ENCODE measurements at places on chromosomes 3 and 15. TPM values are rescaled to one million over a fixed set of nuclear protein-coding genes. Genes with fewer than 3 reads are reported as not detected.

The ALDH1A3 gene
- 17.5 TPM for total RNA-seq

The EPHB3 gene
- total RNA-seq: 23.7 TPM

The TLR9 gene
- total RNA-seq: 1.5 TPM

The HACD2 gene
- 60.9 TPM for total RNA-seq

The SH3GL3 gene
- 0.82 TPM for total RNA-seq

GRCh38 chr15:29090617-29091466 lies 178.8 kb downstream of the NSMCE3 start:
- no peaks in the 10 kb centered on the region for H3K36me3 ChIP-seq
- H3K27me3 ChIP-seq: no peaks in the 10 kb centered on the region
- H3K4me3 ChIP-seq: no peak overlapping the region
- H3K4me1 ChIP-seq: no peaks in the 10 kb centered on the region
- DNase-seq: no peak

- DNase-seq: no peak
- H3K36me3 ChIP-seq: no peaks in the 10 kb centered on the region
- no peak overlapping the region for H3K27ac ChIP-seq
- H3K27me3 ChIP-seq: no peaks in the 10 kb centered on the region
- no peak overlapping the region for H3K4me3 ChIP-seq
Measured at GRCh38 chr3:167783781-167784180, 48.3 kb downstream of the SERPINI1 start.

All from left lung (tissue), 14 donors.